ENCODE measurements at places on chromosomes 2 and 18.

- DNase-seq: no peak
Observed at GRCh38 chr2:159803235-159803962, 5.4 kb upstream of the CD302 start.

DNA sequence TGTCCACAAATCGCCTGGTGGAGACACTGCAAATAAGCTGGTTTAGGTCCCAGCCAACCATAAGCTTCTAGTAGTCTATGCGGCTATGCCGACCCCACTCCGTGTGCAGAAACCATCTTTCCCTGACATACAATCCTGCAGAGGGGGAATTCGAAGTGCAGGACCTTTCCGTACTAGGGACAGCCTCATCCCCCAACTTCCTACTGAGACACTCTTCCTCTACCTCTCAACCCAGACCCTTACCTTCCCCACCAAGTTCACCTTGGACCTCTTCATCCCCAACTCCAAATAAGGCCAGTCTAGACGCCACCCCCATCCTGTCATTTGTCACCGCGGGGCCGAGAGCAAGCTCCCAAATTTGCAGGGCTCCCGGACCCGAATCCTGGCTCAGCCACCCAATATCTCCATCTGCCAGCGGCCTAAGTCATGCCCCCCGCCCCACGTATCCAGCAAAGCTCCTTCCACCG is 496 bp downstream of the SUCLG1 start:
- no peak for DNase-seq

DNA sequence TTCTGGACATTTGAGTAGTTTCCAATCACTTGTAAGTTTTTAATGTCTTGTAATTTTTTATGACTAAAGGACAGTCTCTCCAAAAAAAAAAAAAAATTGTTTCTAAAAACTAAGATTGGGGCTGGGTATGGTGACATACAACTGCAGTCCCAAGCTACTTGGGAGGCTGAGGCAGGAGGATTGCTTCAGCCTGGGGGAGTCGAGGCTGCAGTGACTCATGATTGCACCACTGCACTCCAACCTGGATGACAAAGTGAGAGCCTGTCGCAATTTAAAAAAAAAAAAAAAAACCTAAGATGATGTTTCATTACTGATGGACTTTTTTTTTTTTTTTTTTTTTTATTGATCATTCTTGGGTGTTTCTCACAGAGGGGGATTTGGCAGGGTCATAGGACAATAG is 34.4 kb upstream of the PKDCC start:
- no peak for DNase-seq

GRCh38 chr2:9318461-9319337 is 104.6 kb downstream of the ITGB1BP1 start:
- DNase-seq: peak; percentile 64

DNA sequence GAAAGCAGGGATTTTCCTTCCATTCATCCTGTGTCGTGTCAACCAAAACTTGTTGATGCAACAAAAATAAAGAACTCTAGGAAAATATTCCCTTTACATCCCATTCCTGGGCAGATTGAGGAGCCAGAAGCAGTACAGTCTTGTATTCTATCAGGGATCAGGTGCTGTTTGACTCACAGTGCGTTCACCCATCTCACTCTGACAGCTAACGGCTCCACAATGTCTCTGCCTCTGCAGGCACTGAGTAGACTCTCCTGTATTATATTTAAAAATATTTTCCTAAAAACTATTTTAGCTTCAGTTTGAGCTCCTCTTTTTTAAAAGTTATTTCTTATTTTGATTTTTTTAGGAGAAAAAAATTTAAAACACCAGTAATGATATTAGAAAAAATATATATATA is 600.6 kb upstream of the SALL3 start:
- no peak for DNase-seq

DNA sequence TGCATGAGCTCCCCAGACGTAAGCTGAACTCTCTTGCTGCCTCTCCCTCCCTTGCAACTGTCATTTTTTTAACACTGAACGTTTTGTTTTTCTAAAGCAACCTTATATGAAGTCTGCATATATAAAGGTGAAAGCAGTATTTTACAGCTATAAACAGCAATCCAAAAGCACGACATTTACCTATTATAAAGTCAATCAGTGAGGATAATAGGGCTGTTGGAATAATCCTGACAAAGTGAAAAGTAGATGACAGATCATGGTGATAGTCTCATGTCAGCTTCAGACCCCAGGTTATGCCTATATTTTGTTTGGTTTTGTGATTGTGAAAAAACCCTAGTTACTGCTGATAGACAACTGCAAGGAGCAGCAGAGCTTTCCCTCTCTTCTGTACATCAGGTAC is 195.8 kb downstream of the TNS1 start:
- DNase-seq: no peak

- no peak for DNase-seq
Observed at GRCh38 chr2:208360259-208361076, 46.1 kb upstream of the PTH2R start.

GRCh38 chr2:227479865-227480475 is 8.0 kb downstream of the AGFG1 start:
- DNase-seq: no peak

All from mucosa of descending colon (tissue), 3 donors.